ENCODE measurements at places on chromosomes 7 and 10. TPM values are rescaled to one million over a fixed set of nuclear protein-coding genes. Genes with fewer than 3 reads are reported as not detected.

The CLDN3 gene
- total RNA-seq: not detected

DNA sequence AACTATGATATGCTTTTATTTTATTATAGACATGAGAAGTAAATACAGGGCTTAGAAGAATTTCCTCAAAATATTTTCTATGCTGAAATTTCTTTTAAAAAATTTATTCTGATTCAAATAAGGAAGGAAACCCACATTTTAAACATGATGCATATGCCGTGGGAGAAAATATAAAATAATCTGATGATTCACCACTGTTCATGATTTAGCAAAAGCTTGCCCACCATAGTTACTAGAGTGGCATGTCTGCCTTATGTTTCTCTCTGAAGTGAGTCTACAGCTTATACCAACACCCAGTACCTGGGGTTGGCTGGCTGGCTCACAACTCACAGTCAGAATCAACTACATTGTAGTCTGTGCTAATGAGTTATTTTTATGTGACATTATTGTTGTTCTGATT, 102.0 kb downstream of the GNAI1 start:
- no peak for DNase-seq

GRCh38 chr7:30888747-30889146, 22.9 kb upstream of the AQP1 start:
- peak; percentile 31 for DNase-seq

- peak; percentile 13 for DNase-seq
Measured at GRCh38 chr10:86439544-86439943, 72.9 kb upstream of the GRID1 start.

GRCh38 chr10:6567884-6568283, 12.2 kb downstream of the PRKCQ start:
- no peak for DNase-seq

Data from SJCRH30 (cell line).